ENCODE measurements at places on chromosomes 3 and 15.

DNA sequence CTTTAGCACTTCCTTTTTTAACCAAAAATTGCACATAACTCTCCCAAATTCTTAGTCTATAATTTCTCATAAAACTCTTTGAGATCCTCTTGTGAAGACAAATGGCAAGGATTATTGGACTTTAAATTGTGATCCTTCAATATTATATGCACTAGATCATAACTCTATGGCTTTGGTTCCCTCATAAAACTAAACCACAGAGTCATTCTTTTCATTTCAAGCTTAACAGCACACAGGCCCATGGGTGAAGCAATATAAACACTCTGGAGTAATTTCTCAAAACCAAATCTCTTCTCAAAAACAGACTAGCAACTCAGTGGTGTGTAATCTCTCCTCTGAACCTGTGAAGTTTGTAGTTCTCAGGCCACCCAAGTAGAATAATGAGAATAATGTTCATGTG lies 171.0 kb upstream of the NECTIN3 start:
- DNase-seq, result no peak

- no peak for DNase-seq
Measured at GRCh38 chr3:33394403-33395054, 45.7 kb downstream of the UBP1 start.

- no peak for DNase-seq
Measured at GRCh38 chr15:68195336-68196112, 9.6 kb downstream of the CALML4 start.

GRCh38 chr15:91055548-91056331 lies 33.3 kb upstream of the VPS33B start:
- no peak for DNase-seq

- DNase-seq, result no peak
Measured at GRCh38 chr15:40424483-40425115, 16.2 kb upstream of the BAHD1 start.

- DNase-seq, result no peak
Measured at GRCh38 chr3:24522146-24522579, 27.5 kb upstream of the THRB start.

DNA sequence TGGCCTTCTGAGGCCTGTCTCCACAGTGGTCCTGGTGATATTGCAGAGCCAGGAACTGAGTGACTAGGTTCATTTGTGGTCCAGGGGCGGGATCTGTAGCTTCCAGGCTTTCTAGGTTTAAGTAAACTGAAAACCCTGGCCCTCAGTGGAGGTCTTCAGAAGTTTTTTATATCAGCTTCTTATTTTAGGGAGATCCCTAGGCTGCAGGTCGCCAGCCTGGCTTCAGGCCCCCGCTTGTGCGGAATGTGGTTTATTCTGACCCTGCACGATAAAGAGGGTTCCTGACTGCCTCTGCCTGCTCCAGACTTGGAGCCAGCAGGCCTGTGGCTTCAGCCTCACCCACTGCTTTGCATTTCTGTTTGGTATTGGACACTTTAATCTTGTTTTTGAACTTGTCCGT lies 133.9 kb upstream of the PLXNA1 start:
- no peak for DNase-seq

- DNase-seq, result no peak
Measured at GRCh38 chr3:52817860-52818259, 12.6 kb downstream of the ITIH4 start.

GRCh38 chr3:7874116-7874515 lies 627.5 kb upstream of the LMCD1 start:
- no peak for DNase-seq
